ENCODE measurements at places on chromosomes 2 and 18. TPM values are rescaled to one million over a fixed set of nuclear protein-coding genes. Genes with fewer than 3 reads are reported as not detected.

CFAP210 gene
- total RNA-seq = not detected

VIL1 gene
- 177 TPM for total RNA-seq

CDH2 gene
- 0.20 TPM for total RNA-seq

SLC40A1 gene
- total RNA-seq = 276 TPM

LINC00305 gene
- total RNA-seq = not detected

IL36RN gene
- total RNA-seq = not detected

SCG2 gene
- 4.8 TPM for total RNA-seq

DPP4 gene
- 12.7 TPM for total RNA-seq

DUSP11 gene
- 9.2 TPM for total RNA-seq

TBR1 gene
- total RNA-seq = not detected

ASXL3 gene
- 2.5 TPM for total RNA-seq

SS18 gene
- 91.6 TPM for total RNA-seq

TRAPPC12 gene
- 238 TPM for total RNA-seq

INPP1 gene
- 21.2 TPM for total RNA-seq

CXCR1 gene
- total RNA-seq = 0.14 TPM

GPR39 gene
- total RNA-seq = 26.3 TPM

POTEJ gene
- not detected for total RNA-seq

DNAJB2 gene
- total RNA-seq = 22.7 TPM

ACMSD gene
- total RNA-seq = not detected

GALR1 gene
- total RNA-seq = under 0.01 TPM

SCN1A gene
- not detected for total RNA-seq

HOXD11 gene
- 13.5 TPM for total RNA-seq

FBXO15 gene
- not detected for total RNA-seq

DNAH7 gene
- total RNA-seq = 4.9 TPM

TMX3 gene
- total RNA-seq = 54.8 TPM

MYOM1 gene
- 7.1 TPM for total RNA-seq

CUL3 gene
- 104 TPM for total RNA-seq

ACADL gene
- 1.5 TPM for total RNA-seq

CTLA4 gene
- not detected for total RNA-seq

ZSCAN30 gene
- total RNA-seq = 9.2 TPM

ALMS1 gene
- 32.1 TPM for total RNA-seq

MAP4K3 gene
- total RNA-seq = 42.6 TPM

SULT1C2 gene
- total RNA-seq = not detected

ARL4C gene
- total RNA-seq = 11.9 TPM

ASPRV1 gene
- total RNA-seq = not detected

SMCHD1 gene
- total RNA-seq = 107 TPM

LYPD1 gene
- total RNA-seq = 0.27 TPM

CHRND gene
- not detected for total RNA-seq

GKN1 gene
- total RNA-seq = not detected

POTEF gene
- not detected for total RNA-seq

LYG2 gene
- total RNA-seq = not detected

SYT4 gene
- total RNA-seq = 2.7 TPM

RESP18 gene
- total RNA-seq = not detected

NMUR1 gene
- not detected for total RNA-seq

CHRNA1 gene
- total RNA-seq = 2.6 TPM

All from transverse colon (tissue), 4 donors.